ENCODE measurements at places on chromosomes 6 and 20.

DNA sequence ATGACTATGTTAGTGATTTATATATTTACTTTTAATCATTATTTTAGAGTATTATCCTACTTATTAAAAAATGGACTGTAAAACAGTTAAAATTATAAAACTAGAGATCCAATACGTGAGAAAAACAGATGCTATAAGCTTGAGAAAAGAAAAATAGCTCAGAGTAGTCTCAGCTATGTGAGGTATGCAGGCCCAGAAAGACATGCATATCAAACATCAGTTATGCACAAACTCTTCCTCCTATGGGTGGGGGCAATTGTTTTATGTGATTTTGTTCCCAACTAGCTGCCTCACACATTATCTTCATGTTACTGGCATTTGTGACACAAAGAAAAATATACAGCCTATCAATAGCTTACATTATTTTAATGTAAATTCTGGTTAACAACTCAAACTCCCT, 28.8 kb downstream of the RARS2 start:
- DNase-seq = no peak

GRCh38 chr6:100177956-100178355, 183.9 kb upstream of the MCHR2 start:
- DNase-seq = no peak

DNA sequence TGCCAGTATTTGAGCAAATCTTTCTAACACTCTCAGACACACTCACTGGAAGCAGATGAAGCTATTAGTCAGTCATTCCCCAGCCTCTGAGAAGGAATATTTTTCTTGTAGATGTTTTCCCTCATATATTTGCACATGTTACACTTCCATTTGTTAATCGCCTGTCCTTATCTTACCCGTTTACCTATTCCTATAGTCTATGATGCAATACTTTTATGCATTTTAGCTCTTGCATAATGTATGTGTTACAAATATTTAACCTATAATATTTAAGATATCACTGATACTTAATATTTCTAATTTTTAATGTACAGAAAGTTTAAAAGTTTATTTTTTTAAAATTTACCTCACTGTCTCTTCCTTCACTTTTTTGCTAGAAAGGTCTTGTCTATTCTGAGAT, 71.9 kb downstream of the PCSK2 start:
- no peak for DNase-seq

- DNase-seq = no peak
These were observed 76.8 kb downstream of the UNC5CL start for GRCh38 chr6:40962241-40962640.

DNA sequence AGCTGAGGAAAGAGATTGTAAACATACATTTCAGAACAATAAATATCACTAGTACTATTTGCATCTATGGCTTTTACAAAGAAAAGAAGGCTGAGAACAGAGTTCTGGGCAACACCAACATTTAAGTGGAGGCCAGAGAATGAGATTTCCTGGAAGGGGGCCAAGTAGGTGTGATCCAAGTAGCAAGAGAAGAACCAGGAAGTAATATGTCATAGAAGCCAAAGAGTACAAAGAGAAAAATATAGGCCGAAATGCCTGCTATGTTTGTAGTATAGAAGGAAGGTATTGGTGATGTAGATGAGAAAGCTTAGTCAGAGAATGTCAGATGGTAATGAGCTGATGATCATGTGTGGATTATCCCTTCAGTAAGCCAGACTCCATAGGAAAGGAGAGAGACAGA, 94.5 kb downstream of the PERP start:
- no peak for DNase-seq

DNA sequence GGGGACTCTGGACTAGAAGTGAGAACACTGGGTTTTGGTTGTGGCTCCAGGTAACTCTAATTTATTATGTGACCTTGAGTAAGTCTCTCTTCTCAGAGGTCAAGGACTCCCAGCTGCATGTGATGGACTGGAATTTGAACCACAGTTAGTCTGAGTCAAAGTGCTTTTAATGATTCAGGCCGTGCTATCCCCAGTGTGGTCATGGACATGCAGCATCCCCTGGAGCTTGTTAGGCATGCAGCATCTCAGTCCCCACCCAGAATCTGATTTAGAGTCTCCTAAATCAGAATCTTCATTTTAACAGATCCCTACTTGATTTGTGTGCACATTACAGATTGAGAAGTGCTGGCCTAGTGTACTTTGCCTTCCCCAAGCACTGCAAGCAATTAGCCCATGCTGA, 74.2 kb downstream of the TOX2 start:
- DNase-seq = no peak

DNA sequence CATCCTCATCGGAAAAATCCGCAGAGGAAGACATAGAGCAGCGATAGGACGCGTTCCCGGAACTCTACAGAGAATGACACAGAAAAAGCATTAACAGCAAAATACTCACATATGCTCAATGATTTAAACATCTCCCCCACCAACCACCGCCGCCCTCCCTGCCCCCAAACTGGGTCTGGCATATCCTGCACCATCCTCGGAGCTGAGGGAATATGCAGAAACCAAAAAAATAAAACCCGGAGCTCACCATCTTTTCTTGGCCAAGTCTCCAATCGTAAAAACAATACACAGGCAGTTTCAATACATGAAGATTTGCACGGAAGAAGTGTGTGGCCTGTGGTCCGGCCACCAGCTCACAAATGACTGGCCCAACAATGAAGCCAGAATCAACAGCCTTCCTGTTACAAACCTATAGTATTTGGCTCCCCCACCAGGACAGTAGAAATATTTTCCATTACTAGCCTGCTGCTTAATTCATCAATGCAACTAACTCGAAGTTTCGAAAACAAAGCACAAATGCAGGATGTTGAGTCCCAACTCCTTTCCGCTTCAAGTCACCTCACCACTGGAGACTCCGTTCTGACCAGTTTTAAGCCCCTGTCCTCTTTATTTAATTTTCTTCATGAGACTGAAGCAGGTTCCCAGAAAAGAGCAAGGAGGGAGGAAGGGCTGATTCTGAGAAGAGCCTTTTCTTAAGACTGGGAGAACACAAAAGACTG, 103.2 kb upstream of the BEND6 start:
- no peak for DNase-seq

GRCh38 chr6:113596387-113597230, 260.5 kb upstream of the MARCKS start:
- no peak for DNase-seq

DNA sequence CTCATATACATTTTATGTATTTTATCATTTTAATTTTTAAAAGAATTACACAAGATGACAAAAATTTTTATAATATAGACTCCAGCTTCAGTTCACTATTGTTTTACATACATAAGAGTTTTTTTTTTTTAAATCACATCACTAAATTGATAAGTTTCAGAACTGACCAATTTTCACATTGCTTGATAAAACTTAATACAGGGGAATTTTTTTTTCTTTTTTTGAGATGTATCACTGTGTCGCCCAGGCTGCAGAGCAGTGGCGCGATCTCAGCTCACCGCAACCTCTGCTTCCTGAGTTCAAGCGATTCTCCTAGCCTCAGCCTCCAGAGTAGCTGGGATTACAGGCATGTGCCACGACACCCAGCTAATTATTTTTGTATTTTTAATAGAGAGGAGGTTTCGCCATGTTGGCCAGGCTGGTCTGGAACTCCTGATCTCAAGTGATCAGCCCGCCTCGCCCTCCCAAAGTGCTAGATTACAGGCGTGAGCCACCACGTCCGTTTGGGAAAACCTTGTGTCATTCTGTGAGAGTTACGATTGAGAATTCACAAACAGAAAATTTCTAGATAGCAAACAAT, 36.6 kb upstream of the BTN3A2 start:
- no peak for DNase-seq

DNA sequence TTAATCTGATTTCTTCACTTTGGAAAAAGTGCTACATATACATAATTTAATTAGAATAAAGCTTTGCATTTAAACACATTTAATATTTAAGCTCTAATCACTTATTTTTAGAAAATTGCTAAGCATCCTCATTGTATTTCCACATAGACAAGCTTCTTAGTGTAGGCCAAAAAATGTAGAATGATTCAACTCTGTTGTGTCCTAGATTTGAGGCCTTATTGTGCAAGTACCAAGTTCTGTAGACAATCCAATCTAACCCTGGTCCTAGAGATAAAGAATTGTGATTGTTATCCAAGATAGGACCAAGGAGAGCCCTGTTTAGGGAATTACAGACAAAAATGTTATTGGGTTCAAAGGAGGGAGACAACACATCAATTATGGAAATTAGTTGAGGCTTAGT, 27.6 kb downstream of the MRAP2 start:
- DNase-seq = no peak

GRCh38 chr6:105482227-105482844, 79.5 kb upstream of the PREP start:
- DNase-seq = no peak

GRCh38 chr6:94269256-94269655, 849.9 kb upstream of the EPHA7 start:
- no peak for DNase-seq

DNA sequence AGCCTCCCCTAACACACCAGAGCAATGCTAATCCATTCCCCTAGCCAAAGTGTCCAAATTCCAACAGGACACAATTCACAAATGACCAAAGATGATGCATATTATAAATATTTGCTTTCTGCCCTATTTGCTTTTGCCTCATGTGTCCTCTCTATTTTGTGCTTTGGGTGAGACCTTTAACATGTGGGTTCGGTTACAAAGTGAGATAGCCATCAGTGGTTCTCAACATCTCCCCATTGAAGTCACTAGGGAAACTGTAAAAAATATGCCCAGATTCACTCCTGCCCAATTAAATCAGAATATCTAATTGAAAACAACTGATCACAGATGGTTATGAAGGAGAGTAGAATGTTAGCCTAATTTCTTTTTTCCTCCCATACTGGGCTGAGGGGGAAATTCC, 159.2 kb downstream of the MTFR2 start:
- DNase-seq = no peak

DNA sequence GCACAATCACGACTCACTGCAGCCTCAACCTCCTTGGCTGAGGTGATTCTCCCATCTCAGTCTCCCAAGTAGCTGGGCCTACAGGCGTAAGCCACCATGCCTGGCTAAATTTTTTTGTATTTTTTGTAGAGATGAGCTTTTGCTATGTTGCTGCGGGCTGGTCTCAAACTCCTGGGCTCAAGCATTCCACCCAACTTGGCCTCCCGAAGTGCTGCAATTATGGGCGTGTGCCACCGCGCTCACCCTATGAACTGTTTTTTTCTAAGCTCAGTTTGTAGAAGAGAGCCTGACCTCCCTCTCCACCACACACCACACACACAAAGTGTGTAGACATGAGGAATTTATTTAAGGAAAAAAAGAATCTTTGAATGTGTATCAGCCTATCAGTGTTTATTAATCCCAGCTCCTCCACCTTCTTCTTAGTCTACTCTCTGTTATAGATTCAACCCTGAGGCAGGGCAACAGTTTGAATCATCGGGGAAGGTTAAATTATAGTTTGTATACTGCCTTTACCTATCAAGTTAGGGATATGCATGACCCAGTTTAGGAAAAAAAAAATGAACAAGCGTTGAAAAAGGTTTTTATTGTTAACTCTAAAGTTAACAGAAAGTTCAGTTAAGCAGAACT, 74.1 kb downstream of the PLEKHG1 start:
- DNase-seq = no peak

GRCh38 chr6:157690441-157691210, 132.4 kb upstream of the SNX9 start:
- DNase-seq = no peak

- DNase-seq = no peak
These were observed 87.0 kb upstream of the ADGRF1 start for GRCh38 chr6:47129129-47129528.

- no peak for DNase-seq
These were observed 8.9 kb upstream of the ERVFRD-1 start for GRCh38 chr6:11120271-11121005.

GRCh38 chr6:148700047-148700715, 46.6 kb upstream of the UST start:
- DNase-seq = no peak

DNA sequence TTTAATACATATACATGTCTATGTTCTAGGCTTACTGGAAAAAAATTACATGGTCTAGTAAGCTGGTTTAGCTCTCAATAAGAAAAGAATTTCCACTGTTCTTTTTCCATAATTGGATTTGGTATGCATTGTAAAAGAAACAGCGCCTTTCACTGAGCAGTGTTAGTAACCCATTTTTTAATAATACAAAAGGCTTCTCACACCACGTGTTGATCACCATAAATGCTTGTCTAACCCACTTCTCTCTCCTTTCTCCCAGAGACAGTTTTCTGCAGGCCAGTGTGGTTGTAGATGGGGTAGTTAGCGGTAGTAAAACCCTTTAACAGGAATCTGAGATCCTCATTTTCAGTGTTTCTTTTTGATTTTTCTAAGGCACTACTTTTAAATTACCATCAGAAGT, 348.7 kb upstream of the MANEA start:
- no peak for DNase-seq

GRCh38 chr6:3571250-3571681, 114.4 kb upstream of the SLC22A23 start:
- no peak for DNase-seq

DNA sequence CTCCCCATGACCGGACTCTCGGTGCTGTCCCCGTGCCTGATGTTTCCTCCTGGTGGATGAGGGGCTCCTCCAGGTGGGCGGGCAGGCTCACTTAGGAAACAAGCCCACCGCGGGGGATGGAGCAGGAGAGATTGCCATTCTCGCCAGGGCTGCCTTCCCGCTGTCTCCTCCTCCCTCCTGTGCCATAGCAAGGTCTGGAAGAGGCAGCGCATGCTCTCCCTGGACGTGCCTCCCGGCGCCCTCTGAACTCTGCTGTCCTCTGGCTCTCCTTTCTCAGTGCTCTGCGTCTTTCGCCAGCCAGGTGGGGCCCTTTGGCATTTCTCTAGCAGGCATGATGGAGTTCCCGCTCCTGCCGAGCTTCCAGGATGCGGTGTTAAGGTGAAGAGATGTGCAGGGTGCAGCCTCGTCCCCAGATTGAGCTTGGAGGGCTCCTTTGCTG, 17.4 kb upstream of the NPEPL1 start:
- DNase-seq = no peak

Data from T-helper 17 cell (primary cell).